HS-27A (cell line): ENCODE measurements at places on chromosomes 4 and X.

DNA sequence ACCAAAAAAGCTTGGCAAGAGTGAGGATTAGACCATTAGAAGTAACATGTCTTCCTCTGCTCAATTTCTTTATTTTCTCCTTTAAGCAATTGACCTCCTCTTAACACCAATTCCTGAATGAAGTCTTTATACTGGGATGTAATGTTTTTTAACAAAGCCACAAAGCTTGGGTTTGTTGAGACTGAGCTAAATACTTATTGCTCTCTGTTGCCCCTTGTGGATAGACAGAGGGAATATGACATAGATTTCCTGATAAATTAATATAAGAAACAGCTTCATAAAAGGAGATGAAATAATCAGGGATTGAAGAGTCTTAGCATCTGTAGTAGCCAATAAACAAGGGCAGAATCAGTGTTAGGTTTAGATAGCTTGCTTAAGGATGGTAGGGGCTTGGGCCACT is 57.6 kb downstream of the CCDC160 start:
- no peak for DNase-seq

- DNase-seq, result no peak
Measured at GRCh38 chr4:89158884-89159503, 47.7 kb downstream of the TIGD2 start.

GRCh38 chr4:81459228-81459627 is 12.5 kb downstream of the RASGEF1B start:
- DNase-seq, result no peak

- no peak for DNase-seq
Measured at GRCh38 chrX:96435378-96436035, 249.1 kb upstream of the DIAPH2 start.

- no peak for DNase-seq
Measured at GRCh38 chr4:48275247-48275646, 5.6 kb upstream of the TEC start.

GRCh38 chr4:26525136-26525770 is 35.0 kb upstream of the CCKAR start:
- peak; percentile 84 for DNase-seq

GRCh38 chr4:187668526-187669082 is 327.0 kb upstream of the ZFP42 start:
- no peak for DNase-seq

DNA sequence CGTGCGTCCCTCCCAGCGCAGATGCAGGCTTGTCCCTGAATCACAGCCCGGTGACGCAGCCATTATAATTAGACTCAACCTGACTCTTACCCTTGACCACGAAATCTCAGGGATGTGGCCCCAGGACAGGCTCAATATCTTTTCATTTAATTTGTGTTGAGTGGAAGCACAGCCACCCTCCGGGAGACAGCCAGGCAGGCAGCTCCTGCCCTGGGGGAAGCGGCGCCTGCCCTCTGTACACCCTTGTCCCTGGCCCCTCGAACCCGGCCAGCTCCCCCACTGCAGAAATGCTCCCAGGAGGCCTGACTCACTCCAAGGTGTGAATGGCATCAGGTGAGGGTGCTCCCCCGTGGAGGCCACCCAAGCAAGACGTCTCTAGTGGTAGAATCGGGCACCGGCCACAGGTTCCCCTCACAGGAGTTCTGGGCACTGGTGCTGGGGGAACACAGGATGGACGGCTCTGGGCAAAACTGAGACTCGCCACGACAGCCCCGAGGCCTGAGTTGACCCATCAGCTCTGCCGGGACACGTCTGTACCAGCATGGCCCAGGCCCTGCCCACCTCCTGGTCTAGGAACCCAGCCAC is 2.7 kb downstream of the CPLX1 start:
- no peak for DNase-seq

DNA sequence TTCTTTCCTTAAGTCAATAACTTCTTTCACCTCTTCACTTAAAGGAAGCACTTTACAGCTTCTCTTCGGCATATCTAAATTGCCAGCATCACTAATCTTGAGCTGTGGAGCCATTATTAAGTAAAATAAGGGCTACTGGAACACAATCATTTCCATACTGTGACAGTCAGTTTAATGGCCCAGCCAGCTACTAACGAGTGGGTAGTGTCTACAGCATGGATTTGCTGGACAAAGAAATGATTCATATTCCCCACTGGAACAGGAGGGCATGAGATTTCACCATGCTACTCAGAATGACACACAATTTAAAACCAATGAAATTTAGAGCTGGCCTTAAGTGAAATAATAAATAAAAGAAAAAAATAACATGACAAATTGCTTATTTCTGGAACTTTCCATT is 72.1 kb downstream of the DDIT4L start:
- DNase-seq, result no peak

DNA sequence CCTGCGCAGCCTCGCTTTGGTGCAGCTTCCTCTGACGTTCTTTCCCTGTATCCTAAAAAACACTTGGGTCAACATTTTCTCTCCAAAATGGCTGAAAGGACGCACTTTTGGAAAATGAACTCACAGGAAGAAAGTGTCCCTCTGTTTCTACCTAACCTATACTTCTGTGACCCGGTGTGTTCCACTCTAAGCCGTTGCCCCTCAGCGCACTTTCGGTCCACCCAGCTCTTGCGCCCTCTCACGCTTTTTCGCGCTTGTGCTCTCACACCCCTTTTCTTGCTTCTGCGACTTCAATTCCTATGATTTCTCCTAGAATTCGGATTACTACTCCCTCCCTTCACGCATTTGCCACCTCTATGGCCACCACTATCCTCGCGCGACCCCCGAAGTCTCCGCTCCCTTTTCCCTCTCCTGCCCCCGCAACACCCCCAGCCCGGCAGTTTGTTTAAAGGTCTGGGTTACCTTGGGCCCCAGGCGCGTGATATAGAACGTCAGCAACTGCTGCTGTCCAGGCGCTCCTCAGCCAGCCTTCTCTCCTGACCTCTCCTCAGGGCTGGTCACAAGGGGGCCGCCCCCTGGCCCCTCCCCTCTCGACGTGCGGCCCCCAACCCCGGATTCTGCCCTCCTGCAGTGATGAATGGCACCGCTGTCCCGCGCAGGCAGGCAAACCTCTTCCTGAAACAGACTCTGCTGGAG is at the start of gene USP51:
USP51 (minus strand) TSS at position 535 of the 696 bp plus-strand sequence. CDS start 909 bp downstream, outside the sequence.
- DNase-seq, result no peak

GRCh38 chr4:179503976-179504375 is 2061.7 kb upstream of the AGA start:
- no peak for DNase-seq

GRCh38 chr4:37690976-37691375 is 4.8 kb upstream of the RELL1 start:
- no peak for DNase-seq

DNA sequence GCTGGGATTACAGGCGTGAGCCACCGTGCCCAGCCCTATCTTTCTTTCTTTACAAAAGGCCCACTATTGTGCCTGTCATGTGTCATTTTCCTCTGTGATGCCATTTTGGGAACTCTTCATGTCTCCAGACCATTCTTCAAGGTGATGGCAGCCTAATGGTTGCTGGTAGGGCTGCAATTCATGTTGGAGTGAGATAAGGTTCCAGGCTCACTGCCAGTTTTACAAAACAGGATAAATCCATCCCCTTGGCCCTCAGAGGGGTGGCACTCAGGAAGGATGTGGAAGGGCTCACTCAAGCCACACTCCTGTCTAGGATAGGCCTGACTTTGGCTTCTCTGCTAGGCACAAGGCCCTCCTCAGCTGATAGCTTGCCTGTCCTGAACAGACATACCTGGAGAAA is 3.8 kb downstream of the TCEAL9 start:
- DNase-seq, result no peak

DNA sequence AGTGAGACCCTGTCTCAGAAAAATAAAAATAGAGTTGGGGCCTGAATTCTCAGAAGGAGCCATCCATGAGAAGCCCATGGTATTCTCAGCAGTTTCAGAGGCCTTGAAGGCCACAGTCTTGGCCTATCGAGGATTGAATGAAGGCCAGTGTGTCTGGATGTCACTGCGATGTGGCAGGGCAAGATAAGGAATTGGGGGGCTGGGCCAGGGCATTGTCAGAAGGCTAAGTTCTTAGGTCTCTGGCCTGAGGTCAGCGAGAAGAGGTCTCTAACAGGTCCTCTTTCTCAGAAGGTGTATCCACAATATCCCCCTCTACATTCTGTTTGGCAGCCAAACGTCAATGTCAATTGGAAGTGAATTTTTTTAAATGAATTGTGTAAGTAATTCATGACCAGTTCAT is 5.7 kb downstream of the ZNF275 start:
- DNase-seq, result no peak
